ENCODE measurements at places on chromosomes 3 and 15.

DNA sequence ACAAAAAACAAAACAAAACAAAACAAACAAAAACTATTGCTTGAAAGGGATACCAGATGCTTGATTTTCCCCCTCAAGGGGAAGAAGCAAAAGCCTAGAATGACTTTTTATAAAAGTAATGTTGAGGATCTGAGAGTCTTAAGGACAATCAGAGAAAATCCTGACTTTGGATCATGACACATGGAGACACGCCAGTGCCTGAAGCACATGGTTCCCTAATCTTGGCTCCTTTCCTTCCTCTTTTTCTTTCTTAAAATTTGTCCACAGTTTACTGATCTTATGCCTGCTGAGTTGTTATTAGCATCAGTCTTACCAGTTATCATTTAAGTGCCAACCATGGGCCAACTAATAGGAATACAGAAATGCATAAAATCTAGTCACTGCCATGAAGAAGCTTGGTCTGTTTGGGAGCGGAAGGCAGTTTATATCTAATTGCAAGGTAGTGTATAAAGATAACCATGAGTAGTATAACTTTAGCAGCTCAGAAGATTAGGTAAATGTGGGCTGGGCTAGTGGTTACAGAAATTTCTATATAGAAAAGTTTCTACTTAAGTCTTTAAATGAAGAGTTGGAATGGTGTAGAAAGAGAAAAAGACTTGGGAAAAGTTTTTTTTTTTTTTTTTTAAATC is 6.9 kb downstream of the GLCE start:
- no peak for DNase-seq

- DNase-seq = no peak
These were observed 38.9 kb downstream of the SLCO3A1 start for GRCh38 chr15:91892436-91892835.

DNA sequence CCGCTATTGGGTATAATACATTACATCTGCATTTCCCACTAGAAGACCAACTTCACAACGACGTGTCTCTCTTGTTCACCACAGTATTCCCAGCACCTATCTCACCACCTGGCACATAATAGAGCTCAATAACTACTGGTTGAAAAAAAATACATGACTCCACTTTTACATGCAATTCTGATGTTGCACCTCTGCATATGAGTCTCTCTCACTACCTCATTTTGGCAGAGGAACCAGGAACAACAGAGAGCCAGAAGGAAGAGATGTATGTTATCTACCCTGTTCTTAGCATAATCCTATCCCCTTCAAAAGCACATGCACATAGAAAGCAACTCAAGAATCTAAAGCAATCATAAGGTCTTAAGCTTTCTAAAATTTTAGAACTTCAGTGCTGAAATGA is 61.6 kb downstream of the SHQ1 start:
- DNase-seq = no peak

GRCh38 chr3:107661447-107662123 is 138.8 kb downstream of the BBX start:
- no peak for DNase-seq

- no peak for DNase-seq
These were observed 50.4 kb upstream of the ICE2 start for GRCh38 chr15:60529332-60529731.

DNA sequence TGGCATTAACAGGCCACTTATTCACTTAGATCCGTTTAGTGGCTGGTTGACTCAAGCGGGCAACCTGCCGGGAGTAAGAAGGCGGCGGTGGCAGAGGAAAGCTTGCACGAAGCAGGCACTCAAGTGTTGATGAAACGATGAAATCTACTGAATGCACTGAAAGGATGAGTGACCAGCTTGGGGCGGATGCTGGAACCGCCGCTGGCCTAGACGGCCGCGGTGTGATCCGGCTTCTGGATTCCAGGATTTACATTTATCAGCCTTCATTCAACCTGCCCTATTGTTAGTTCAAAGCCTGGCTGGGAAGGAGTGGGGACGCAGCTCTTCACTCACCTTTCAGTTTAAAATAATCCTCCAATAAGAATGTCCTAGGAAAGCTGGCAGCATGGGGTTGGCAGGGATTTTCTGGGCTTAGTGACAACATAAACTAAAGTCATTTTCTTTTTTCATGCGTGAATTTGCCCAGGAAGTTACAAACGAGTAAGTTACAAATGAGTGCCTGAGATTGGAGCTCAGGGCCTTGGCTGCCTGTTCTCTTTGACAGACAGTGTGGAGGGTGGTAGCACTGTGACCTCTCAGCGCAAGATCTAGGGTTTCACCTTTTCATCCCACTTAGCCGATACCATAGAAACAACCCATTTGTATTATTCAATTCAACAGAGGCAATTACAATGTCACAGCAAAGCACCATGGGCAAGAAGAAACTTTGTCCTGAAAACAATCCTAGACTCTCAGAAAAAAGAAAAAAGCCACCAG is 1.1 kb upstream of the PLCH1 start:
- no peak for DNase-seq

DNA sequence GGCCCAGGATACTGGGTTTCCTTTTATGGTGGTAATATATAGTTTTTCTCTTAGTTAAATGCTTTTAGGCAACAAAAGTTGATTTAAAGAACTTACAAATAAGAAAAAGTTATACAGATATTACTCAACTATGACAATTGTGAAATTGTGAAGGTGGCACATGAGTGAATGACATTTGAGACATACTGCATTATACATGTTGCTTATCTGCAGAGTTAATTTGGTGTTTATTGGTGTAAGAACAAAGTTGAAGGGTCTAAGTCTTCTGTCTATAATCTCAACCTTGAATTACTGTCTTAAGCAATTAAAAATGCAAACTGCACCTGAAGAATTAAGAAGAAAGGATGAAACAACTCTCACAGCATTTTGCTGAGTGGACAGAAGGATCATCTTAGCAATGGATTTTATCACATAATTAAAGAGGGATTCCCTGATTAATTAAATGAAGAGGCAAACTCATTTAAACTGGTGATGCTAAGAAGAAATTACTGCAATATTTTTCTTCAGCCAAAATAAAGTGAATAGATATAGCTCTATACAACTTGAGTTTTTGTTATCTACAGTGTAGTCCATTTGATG is 298.9 kb upstream of the TGFBR2 start:
- no peak for DNase-seq

- DNase-seq = no peak
These were observed at the start of gene ANKRD63 for GRCh38 chr15:40282869-40283614. TSS of gene ANKRD63 (minus strand) at chr15:40283064. CDS start at chr15:40282586, 478 bp downstream.

- no peak for DNase-seq
These were observed 8.4 kb upstream of the PPP1R2 start for GRCh38 chr3:195551381-195551978.

DNA sequence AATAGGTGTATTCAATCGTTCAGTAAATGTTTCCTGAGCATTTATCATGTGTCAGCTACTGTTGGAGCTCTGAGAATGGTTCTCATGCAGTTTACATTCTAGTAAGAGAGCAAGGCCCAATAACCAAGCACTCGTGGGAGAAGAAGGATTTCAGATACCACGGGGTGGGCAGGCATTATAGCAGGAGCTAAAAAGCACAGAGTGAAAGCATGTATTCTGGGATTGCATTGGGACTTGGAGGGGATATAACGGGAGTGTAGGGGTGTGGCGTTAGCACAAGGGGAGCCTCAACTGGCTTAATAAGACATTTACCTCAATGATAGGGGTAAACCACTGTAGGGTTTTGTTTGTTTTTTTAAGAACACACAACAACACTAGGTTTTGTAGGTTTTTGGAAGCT is 1.6 kb upstream of the SIAH2 start:
- no peak for DNase-seq

GRCh38 chr3:81974751-81975150 is 213.3 kb upstream of the GBE1 start:
- no peak for DNase-seq

- DNase-seq = no peak
These were observed 1021.0 kb upstream of the SEMA6D start for GRCh38 chr15:46696281-46696680.

Measured in stimulated activated CD4-positive, alpha-beta T cell treated with anti-CD3 and anti-CD28 coated beads, TNF-alpha, amount 100 ng/mL, for 1 hour (primary cell).